ENCODE measurements at places on chromosomes 1 and 21.
A peak's percentile ranks its signal among the peaks of the same experiment; 100 is the strongest.

DNA sequence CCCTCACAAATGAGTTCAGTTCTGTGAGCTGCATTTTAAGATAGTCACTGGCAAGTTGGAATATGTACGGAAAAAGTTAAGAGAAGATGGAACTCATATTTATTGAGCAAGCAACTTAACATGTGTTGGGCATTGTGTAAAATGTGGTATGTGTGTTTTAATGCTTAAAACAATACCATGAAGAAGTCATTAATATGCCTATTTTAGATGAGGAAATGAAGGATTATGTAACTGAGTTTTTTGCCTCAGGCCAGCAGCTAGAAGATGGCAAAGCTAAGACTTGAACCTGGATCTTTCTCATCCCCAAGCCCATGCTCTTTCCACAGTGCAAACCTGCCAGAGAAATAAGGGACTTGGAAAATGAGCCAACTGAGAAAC, 48.9 kb downstream of the SPATA46 start:
- DNase-seq = no peak

- DNase-seq = peak; percentile 88
These were observed at the start of gene RIMS3 for GRCh38 chr1:40665335-40666171. RIMS3 (minus strand) TSS chr1:40665682; CDS start chr1:40641925, 23,757 bp downstream.

GRCh38 chr21:26833460-26833939, 11.7 kb downstream of the ADAMTS1 start:
- no peak for DNase-seq

- peak; percentile 96 for DNase-seq
These were observed 87.9 kb upstream of the HMCN1 start for GRCh38 chr1:185646202-185646683.

DNA sequence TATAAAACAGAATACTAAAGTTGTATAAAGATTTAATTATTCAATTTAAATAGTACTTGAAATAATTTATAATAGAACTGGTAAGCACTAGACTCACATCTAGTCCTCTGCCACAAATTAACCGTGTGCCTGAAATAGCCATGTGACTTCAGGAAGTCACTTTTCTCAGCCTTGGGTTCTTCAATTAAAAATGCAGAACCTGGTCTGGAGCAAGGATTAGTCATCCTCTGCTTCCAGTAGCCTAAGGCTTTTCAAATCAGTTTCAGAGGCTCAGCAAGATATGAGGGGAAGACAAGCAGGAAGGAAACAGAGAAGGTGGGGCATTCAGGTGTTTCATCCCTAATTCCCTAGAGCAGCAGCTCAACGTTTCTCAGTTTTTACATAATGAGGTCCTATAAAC, 23.0 kb downstream of the DPH5 start:
- peak; percentile 50 for DNase-seq

DNA sequence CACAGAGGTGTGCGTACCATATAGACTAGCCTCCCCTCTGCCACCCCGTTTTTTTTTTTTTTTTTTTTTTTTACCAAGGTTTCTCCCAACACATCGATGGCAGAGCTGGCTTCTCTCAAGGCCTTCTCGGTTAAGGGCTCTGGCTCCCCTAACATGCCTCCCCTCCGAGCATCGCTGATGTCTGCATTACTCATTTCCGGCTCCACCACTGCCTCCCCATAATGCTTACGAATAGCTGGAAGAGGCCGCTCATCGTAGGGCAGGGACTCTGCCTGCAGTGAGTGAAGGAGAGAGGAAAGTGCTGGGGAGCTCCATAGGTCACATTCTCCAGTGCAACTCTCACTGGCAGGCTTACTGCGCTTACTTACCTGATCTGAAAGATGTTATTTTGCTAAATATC, 20.6 kb downstream of the CEP104 start:
- no peak for DNase-seq

- no peak for DNase-seq
These were observed 256.5 kb downstream of the USP25 start for GRCh38 chr21:15986277-15986676.

DNA sequence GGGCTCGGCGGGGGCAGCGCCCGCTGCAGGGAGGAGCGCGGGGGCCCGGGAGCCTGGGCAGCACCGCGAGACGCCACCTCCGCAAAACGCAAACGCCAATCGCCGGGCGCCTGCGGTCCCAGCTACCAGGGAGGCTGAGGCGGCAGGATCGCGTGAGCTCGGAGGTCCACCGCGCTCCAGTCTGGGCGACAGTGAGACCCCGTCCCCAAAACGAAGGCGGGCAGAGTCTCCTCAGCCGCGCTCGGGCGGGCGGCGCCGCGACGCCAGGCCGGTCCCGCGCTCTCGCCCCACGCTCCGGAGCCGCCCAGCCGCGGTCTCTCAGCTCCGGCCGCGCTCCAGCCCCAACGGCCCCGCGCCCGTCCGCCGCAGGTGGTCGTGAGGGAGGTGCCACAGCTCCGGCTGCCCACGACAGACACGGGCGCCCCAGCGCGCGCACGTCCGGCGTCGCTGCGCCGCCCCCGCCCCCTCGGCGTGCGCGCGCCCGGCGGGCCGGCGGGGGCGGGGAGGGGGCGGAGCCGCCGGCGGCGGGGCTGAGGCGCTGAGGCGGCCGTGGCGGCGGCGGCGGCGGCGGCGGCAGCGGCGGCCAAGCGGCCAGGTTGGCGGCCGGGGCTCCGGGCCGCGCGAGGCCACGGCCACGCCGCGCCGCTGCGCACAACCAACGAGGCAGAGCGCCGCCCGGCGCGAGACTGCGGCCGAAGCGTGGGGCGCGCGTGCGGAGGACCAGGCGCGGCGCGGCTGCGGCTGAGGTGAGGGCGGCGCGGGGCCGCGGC, at the start of gene ADARB1:
Gene ADARB1 (plus strand): TSS at position 533 of the 770 bp plus-strand sequence. CDS start 97,077 bp downstream, outside the sequence.
- peak; percentile 87 for DNase-seq

GRCh38 chr1:27745466-27745865, 19.7 kb downstream of the FAM76A start:
- DNase-seq = no peak

DNA sequence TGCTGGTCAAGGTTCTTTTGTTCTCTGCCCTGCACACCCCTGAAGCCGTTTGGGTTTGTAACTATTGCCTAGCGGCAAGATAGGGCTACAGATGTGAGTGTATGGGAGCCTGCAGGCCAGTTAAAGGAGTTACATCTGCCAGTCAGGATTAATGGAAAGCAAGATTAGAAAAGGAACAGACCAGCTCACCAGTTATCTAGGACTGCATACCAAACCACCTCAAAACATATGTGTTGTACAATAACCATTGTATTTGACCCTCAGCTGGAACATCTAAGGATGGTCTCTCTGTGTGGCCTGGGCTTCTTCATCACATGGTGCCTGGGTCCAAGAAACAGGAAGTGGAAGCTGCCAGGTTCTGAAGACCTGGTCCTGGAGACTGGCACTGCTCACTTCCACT, 52.5 kb upstream of the FBXO28 start:
- no peak for DNase-seq

DNA sequence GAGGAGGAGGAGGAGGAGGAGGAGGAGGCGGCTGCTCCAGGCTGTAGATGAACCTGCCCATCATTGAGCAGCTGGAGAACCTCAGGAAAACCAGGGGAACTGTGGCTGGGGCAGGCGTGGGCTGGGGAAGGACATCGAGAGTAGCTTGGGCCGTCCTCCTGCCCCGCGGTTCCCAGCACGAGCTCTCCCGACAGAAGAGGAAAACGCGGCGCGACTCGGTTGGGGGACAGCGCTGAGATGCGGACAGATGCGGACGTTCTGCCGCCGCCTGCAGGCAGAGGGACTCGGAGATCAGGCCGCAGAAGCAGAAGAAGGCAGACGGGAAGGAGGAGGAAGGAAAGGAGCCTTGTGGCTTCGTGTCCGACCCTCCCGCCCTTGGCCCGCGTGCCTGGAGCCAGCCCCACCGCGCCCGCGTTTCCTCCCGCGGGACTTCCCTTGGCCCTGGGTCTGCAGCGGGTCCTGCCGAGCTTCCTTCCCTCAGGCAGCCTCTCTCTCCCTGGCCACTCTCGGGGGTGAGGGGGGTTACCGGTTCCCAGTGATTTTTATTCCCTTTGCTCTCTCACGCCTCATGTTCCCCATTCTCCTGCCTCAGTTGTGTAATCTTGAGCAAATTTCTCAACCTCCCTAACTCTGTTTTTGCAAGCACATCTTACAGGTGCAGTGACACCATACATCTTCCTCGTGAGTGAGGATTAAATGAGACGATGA, 1.7 kb upstream of the TNFRSF9 start:
- peak; percentile 65 for DNase-seq

DNA sequence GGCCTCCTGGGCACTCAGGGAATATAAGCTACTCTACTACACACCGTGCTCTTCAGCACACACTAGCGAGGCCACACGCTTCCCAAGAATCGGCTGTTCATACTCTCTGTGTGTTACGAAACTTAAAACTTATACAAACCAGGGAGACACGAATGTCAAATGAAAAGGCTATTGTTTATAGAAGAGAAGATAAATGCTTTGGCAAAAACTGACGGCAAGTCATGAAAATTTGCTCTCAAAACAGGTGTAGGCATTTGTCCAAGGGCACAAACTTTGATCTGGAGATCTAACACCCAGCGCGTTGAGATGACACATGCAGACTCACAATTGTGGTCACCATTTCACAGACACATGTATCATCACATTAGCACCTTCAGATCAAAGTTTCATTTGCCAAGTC, 46.1 kb downstream of the USP48 start:
- no peak for DNase-seq

DNA sequence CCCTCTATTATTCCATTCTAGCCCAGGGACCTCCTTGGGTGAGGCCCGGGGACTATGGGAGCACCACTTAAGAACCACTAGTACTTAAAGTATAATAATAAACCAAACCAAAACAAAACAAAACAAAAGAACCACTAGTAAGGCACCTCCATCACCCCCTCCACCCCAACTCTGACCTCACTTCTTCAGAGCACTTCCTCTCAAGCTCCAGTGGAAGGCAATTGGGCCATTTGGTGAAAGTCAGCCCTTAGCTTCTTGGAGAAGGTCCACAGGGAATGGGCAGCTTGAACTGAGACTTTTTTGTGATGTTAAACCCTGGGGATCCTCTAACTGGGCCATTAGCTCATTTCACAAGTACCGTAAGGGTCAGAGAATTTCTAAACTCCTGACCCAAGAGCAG, 237.3 kb downstream of the RHOU start:
- DNase-seq = no peak

GRCh38 chr1:87111659-87112371, 197.4 kb downstream of the HS2ST1 start:
- no peak for DNase-seq

DNA sequence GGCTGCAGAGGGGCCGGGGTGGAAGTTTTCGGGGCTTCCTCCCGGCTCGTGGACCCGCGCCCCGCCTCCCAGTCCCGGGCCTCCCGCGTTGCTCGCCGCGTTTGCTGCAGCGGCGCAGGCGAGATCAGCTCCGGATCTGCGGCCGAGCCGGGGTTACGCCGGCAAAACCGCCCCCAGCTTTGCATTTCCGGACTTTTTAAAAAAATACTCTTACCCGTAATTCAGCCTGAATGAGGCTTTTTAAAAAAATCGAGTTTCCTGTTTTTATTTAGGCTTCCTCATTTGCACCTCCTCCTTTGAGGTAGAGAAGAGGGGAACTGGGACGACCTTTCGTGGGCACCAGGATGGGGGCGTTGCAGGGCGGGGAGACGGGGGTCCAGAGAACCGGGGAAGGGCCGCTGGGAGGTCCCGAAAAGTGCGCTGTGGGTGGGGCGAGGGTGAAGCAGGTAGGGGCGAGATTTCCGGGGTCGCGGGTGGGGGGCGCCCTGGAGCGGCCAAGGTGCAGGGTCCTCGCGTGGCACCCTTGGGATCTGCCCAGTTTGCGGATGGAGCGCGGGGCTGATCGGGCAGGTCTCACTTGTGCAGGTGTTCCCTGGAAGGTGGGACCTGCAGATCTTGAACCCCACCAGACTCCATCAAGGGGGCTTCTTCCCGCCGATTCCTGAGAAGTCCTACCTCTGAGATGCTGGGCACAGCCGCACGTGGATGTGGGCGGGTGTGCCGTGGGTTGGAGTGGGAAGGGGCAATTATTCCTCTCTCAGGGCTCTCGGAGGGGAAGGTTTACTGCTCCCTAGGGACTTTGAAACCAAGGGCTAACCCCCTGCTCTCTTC, 1.1 kb downstream of the PIK3CD start:
- DNase-seq = peak; percentile 47

DNA sequence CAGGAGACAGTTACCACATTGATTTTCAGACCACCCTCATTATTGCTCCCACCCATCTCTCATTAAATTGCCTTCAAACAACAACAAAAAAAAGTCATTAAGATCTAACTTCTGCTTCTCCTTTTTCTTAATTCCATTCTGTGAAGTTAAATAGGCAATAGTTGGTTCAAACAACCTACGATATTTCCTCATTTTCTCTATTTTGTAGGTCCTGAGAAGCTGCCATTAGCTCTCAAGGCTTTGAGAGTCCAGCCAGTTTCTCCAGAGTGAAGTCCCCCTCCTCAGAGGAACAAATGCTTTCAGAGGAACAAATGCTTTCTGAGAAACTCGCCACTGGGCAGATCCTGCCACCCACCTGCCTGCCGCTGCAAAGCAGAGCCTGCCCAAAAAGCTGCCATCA, 125.6 kb downstream of the ETS2 start:
- no peak for DNase-seq

DNA sequence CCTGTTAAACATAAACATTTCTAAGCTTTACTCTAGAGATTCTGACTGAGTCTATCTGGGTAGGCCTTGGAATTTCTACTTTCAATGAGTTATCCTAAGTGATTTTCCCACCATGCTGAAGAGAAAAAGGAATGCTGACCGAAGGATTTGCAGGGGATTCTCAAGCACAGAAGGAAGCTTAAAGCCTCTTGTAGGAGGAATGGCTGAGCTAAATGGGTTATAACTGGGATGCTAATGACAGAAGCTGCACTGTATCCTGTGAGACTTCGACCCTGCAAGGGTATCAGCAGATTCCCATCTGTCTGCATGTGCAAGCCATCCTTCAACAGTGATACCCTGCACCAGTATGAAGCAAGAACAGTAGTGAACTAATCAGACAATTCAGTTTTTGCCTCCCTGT, 35.4 kb downstream of the SLC35D1 start:
- no peak for DNase-seq

DNA sequence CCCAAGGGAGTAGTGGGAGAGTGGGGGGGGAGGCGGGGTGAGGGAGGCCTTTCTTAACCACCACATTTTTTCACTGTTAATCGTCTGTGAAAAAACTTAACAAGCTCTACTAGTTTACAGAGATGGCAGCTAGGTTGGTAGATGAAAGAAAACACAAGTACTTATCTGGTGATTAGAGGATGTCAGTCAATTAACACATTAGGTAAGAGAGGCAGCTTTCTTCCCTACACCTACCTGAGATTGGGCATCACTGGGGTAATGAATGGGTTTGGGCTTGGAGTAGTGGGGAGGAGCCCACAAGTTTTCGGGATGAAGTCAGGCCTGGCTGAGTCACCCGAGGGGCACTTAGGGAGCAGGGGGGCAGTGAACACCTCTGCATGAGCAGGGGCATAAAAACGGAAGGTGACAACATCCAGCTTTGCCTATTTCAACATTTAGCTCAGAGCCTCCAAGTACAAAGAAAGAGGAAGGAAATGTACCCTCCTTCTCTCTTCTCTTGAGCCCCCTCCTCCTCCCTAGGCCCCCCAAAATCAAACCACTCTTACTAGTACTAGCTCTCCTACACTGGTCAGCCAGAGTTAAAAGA, 2.5 kb downstream of the LBR start:
- DNase-seq = peak; percentile 24

- DNase-seq = no peak
These were observed 21.2 kb upstream of the ZP4 start for GRCh38 chr1:237911911-237912310.

Measured in adipocyte (in vitro differentiated cells).